HCT116 (cell line): ENCODE measurements at places on chromosomes 5 and 9.

DNA sequence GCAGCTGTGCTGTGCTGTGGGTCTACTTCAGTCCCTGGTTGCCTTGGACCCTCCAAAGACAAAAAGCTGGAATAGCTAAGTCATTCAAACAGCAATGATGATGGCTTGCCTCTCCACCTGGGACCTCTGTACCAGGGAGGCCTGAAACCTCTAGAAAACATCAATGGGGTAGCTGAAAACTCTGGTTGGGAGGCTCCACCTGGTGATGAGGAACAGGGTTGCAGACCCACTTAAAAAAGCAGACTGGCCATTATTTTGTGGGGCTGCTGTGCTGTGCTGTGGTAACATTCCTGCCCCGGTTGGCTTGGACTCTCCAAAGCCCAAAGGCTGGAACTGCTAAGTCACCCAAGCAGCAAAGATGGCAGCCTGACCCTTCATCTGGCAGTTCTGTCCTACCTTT, 839.3 kb upstream of the ARRDC3 start:
- no peaks in the 10 kb centered on the region for H3K27me3 ChIP-seq
- peak; percentile 12 for DNase-seq
- no peaks in the 10 kb centered on the region for H3K4me1 ChIP-seq

- no peaks in the 10 kb centered on the region for H3K36me3 ChIP-seq
- DNase-seq: no peak
- H3K4me3 ChIP-seq: no peak overlapping the region
- peaks cover 3% of the 10 kb centered on the region; the same call in 1 of the 2 replicates for H3K4me1 ChIP-seq
- H3K27ac ChIP-seq: no peak overlapping the region
Observed at GRCh38 chr9:129097671-129098306, 12.8 kb downstream of the CRAT start.

- no peak overlapping the region for H3K4me3 ChIP-seq
- no peaks in the 10 kb centered on the region for H3K36me3 ChIP-seq
- no peak overlapping the region for H3K27ac ChIP-seq
- no peaks in the 10 kb centered on the region for H3K4me1 ChIP-seq
Observed at GRCh38 chr9:80400624-80401230, 829.0 kb downstream of the TLE4 start.

DNA sequence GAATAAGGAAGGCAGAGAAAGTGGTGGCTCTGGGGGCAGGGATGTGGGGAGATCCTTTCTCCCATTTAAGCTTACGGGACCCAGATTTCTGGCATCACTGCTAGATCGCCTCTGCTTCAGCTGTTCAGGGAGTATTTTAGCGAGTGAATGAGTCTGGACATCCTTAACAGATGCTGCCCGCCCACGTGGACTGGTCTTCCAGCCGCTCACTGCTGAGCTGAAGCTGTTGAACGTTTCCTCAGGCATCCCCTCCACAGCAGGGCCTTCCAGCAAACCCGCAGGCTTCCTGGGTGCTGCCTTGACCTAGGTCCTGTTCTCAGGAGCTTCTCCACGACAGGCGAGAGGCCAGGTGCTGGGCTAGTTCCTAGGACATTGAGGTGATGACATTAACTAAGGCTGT, 144.4 kb upstream of the EFNA5 start:
- no peak overlapping the region for H3K27ac ChIP-seq
- H3K36me3 ChIP-seq: no peaks in the 10 kb centered on the region
- no peaks in the 10 kb centered on the region for H3K4me1 ChIP-seq
- no peak for DNase-seq

GRCh38 chr5:60604771-60605170, 95.2 kb downstream of the DEPDC1B start:
- no peak overlapping the region for H3K27ac ChIP-seq
- DNase-seq: no peak
- no peaks in the 10 kb centered on the region; the same call in 1 of the 2 replicates for H3K36me3 ChIP-seq
- H3K4me3 ChIP-seq: no peak overlapping the region

- H3K27me3 ChIP-seq: no peaks in the 10 kb centered on the region
- no peaks in the 10 kb centered on the region for H3K36me3 ChIP-seq
Observed at GRCh38 chr5:128632264-128632663, 94.2 kb upstream of the FBN2 start.

DNA sequence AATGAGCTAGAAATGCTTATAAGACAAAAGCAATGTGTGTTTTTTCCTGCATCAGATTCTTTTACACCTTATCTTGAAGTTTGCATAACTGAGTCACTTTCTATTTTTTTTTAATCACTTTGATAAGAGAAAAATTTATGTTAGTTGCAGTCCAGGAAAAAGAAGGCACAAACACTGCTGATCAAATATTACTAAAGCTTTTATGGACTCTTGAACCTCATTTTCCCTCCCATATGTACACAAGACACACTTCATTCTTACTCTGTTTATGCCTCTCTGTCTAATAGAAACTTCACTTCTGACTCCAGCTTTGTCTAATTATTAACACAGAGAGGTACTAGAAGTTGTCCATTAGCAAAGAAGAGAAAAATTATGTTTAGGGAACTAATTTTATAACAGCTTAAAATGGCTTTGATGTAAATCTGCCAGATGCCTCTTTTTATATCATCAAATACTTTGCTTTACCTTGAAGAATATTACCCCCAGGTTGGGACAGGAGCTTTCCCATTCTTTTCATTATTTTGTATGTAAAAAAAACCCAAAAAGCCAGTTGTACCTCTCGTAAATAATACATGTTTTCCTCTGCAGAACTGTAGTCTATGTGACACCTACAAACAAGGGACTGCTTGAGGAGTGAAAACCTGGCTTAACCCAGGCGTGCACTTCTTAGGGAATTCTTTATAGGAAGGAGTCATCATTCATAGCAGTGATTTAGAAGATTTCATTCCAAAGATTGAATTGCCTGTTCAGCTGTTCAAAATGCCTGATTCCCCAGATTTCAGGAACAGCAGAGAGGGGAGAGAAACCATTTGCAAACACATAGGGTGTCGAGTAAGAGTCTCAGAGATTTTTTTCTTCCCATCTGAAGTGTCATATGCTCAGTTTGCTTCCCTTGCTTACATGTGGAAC, 72.6 kb downstream of the DAPK1 start:
- no peak overlapping the region for H3K27ac ChIP-seq
- no peaks in the 10 kb centered on the region for H3K4me1 ChIP-seq
- no peak for DNase-seq
- no peaks in the 10 kb centered on the region for H3K36me3 ChIP-seq

- DNase-seq: peak; percentile 86
- H3K27me3 ChIP-seq: no peaks in the 10 kb centered on the region
- H3K4me1 ChIP-seq: peaks cover 60% of the 10 kb centered on the region
- H3K4me3 ChIP-seq: peak overlapping the region; percentile 10; the same call in 1 of the 2 replicates
- no peaks in the 10 kb centered on the region for H3K36me3 ChIP-seq
- H3K27ac ChIP-seq: peak overlapping the region; percentile 11; the same call in 1 of the 2 replicates
Observed at GRCh38 chr5:79420248-79420647, 93.7 kb downstream of the HOMER1 start.

- H3K4me1 ChIP-seq: no peaks in the 10 kb centered on the region
- H3K4me3 ChIP-seq: no peak overlapping the region
- DNase-seq: no peak
- no peak overlapping the region for H3K27ac ChIP-seq
Observed at GRCh38 chr5:156431956-156432829, 105.2 kb downstream of the SGCD start.

DNA sequence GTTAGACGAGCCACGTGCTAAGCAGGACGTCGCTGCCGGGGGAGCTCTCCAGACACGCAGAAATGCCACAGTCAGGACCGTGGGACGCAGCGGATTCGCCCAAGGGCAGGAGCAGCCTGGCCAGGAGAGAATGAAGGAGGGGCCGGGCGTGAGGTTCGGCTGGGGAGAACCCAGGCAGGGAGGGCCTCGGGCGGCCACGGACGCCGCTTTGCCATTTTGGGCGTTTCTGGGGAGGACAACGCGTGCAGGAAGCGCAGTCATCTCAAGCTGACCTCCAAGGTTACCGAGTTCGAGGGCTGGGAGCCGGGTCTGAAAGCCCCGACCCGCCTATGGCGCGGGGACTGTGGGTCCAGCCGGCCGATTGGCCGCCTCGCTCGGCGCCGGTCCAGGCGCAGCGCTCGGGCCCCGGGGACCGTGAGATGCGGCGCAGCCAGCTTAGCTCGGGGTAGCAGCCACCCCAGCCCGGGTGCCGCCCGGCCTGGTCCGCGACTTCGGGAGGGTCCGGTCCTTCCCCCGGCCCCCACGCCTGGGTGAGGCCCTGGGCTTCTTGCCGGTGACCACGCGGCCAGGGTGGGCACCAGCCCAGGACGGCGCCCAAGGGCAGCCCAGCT, 760 bp upstream of the MAN1B1 start:
- H3K4me1 ChIP-seq: peaks cover 38% of the 10 kb centered on the region
- peak overlapping the region; percentile 67 for H3K4me3 ChIP-seq
- DNase-seq: no peak
- H3K27ac ChIP-seq: peak overlapping the region; percentile 98
- H3K36me3 ChIP-seq: 0 out of 2 replicates have a peak, but pooled peaks cover 4% of the 10 kb centered on the region

GRCh38 chr5:170145462-170145861, 39.8 kb downstream of the FOXI1 start:
- DNase-seq: peak; percentile 7
- no peaks in the 10 kb centered on the region for H3K36me3 ChIP-seq
- H3K27me3 ChIP-seq: no peaks in the 10 kb centered on the region
- no peak overlapping the region for H3K27ac ChIP-seq
- no peak overlapping the region for H3K4me3 ChIP-seq

GRCh38 chr5:115838885-115839518, 2.4 kb downstream of the ATG12 start:
- no peak for DNase-seq
- H3K4me1 ChIP-seq: peaks cover 11% of the 10 kb centered on the region; the same call in 1 of the 2 replicates
- peaks cover 29% of the 10 kb centered on the region for H3K36me3 ChIP-seq
- no peaks in the 10 kb centered on the region for H3K27me3 ChIP-seq
- H3K27ac ChIP-seq: peak overlapping the region; percentile 96; the same call in 1 of the 2 replicates
- peak overlapping the region; percentile 83 for H3K4me3 ChIP-seq

GRCh38 chr9:33244137-33244784, 4.3 kb downstream of the SPINK4 start:
- H3K36me3 ChIP-seq: no peaks in the 10 kb centered on the region
- no peaks in the 10 kb centered on the region for H3K27me3 ChIP-seq
- no peaks in the 10 kb centered on the region for H3K4me1 ChIP-seq
- H3K4me3 ChIP-seq: no peak overlapping the region

DNA sequence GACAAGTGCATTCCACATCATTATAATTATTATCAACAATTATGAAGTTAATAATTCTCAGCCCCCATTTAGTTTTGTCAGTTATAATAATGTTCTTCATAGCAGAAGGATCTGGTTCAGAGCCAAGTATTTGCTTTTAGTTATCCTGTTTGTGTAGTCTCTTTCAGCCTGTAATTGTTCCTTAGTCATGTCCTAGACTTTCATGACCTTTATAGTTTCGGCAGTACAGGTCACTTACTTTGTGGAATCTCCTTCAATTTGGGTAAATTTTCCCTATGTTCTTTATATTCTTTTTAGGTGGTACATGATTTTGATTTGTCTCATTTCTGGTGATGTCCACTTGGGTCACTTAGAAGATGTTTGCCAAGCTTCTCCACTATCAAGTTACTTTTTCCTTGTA, 34.3 kb downstream of the UBE2R2 start:
- DNase-seq: no peak
- no peaks in the 10 kb centered on the region for H3K27me3 ChIP-seq
- H3K27ac ChIP-seq: no peak overlapping the region
- H3K36me3 ChIP-seq: no peaks in the 10 kb centered on the region

DNA sequence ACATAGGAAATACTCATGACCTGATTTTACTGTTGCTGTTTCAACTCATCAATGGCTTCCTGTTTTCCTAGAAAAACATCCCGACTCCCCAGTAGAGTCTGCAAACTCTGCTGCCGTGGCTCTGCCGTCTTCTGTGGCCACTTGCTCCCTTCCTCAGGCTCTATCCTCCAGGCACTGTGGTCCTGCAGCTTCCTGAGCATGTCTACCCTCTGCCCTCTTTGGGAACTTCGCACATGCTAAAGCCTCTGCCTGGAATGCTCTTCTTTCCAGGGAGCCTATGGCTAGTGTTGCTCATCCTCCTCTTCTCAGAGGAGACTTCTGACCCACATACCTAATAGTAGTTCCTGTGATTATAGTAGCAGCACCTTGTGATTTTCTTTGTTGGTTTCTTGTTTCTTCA, 256.9 kb downstream of the MAN2A1 start:
- H3K4me1 ChIP-seq: no peaks in the 10 kb centered on the region; the same call in 1 of the 2 replicates
- no peak for DNase-seq
- no peaks in the 10 kb centered on the region for H3K36me3 ChIP-seq

DNA sequence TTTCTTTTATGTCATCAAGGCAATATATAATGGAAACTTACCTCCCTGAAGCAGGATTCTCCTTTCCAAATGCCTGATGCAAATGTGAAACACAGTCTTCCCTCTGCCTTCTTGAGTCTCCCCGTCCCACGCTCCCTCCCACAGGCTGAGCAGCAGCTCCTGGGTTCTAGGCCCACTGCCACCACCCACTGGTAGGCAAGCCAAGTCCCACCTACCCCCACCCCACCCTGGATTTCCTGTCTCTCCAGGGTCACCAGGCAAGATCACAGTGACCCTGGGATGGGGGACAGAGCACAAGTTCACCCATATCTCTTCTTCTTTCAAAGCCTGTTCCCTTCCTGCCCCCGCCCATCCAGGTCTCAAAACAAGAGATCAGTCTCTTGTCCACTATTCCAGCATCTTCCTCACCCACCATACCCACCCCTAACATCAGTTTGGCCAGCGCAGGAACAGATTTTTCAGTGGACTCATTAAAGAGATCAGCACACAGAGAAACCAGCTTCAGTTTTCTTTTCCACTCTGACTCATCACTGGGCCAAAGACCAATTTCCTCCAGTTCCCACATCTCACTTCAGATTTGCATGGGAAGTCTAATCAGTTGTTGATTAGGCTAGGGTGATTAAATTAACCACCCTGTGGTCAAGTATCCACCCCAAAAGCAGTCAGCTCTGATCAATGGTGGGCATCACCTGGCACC, 151.5 kb downstream of the ACTL7B start:
- no peaks in the 10 kb centered on the region for H3K4me1 ChIP-seq
- H3K27me3 ChIP-seq: no peaks in the 10 kb centered on the region
- no peak overlapping the region for H3K27ac ChIP-seq
- no peaks in the 10 kb centered on the region for H3K36me3 ChIP-seq
- DNase-seq: no peak
- no peak overlapping the region for H3K4me3 ChIP-seq

DNA sequence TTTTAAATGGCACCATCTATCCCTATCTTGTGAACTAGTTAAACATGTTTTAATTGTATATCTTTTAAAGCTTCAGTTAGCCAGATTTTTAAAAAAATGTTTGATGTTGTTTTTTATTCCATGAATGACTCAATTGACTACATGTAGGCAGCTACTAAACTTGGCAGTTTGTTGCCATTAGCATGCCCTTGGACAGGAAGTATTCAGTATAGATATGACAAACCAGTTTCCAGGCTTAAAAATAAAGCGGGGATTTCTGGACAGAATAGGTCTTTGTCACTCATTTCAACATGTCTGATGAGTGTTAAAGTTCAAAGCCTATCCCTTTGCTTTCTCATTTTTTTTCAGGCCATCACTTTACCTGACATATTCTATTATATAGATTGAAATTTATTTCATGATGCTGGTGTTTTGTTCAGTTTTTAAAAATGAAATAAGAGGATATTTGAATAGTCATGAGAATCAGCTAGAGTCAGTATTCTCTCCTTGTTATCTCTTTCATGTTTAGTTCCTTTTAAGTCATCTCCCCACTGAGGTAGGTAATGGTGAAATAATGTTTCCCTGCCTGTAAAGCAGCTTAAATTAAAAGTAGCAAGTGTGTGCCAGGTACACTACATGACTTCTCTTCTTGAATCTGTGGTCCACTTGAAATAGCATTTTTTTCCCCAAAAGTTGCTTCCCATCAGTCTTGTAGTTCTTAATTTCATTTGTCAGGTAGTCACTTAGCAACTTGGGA, 11.9 kb downstream of the TNFAIP8 start:
- H3K36me3 ChIP-seq: no peaks in the 10 kb centered on the region
- no peak overlapping the region for H3K27ac ChIP-seq
- no peak for DNase-seq
- H3K4me1 ChIP-seq: no peaks in the 10 kb centered on the region

GRCh38 chr5:155466851-155467250, 453.3 kb downstream of the KIF4B start:
- H3K4me3 ChIP-seq: no peak overlapping the region
- no peaks in the 10 kb centered on the region for H3K27me3 ChIP-seq
- no peak overlapping the region for H3K27ac ChIP-seq
- no peaks in the 10 kb centered on the region for H3K36me3 ChIP-seq
- no peaks in the 10 kb centered on the region for H3K4me1 ChIP-seq
- DNase-seq: no peak
